ENCODE measurements at places on chromosomes 11 and 22.

DNA sequence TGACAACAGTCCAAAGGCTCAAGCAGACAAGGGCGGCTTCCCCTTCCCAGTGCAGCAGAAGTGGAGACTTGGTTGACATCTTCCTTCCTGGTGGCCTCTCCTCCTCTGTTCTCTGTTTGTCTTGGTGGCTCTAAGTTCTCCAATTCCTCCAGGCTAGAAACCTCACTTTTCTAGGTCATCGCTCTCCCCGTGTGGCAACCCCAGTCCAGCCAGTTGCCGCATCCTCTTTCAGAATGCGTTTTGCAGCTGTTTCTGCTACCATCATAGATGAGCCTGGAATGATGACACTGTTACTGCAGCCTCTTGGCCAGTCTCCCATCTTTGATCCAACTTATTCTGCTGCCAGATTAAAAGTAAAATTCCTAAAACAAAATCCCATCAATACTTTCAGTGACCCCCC, 201.5 kb downstream of the TRIM29 start:
- DNase-seq, result no peak

DNA sequence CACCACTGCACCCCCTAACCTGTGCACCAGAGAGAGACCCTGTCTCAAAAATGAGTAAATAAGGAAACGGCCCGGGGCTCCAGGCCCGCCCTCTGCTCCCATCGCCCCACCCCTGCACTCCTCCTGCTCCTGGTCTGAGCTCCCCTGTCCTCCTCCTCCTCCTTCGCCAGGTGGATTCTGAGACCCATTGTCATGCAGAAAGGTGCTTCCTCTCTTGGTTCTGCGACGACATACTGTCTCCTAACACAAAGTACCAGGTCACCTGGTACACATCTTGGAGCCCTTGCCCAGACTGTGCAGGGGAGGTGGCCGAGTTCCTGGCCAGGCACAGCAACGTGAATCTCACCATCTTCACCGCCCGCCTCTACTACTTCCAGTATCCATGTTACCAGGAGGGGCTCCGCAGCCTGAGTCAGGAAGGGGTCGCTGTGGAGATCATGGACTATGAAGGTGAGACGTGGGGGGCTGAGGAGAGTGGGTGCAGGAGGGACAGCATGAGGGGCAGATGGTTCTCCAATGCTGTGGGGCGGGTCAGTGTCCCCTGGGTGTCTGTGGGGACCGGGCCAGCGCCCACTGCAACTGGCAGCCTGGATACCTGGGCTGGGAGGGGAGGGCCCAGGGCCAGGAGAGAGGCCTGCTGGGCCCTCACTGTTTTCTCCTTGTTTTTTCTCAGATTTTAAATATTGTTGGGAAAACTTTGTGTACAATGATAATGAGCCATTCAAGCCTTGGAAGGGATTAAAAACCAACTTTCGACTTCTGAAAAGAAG, 3.1 kb upstream of the APOBEC3D start:
- no peak for DNase-seq

DNA sequence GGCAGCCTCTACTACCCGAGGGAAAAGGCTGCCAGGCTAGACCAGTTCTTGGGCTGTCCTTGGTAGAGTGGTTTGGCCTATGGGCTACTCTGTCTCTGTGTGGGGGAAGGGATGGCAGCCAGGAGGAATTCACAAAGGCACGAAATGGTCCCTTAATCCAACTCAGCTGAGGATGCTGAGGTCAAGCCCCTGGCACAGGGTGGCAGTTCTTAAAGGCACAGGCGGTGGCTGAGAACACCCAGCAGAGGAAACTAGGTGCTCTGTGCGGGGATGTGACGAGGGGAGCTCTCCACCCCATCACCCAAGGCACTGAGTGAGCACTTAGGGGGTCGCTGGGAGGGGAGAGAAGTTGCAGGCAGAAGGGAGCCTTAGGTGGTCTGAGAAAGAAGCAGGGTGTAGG, at the start of gene MFRP:
TSS of gene MFRP (minus strand) at position 101 of the 400 bp plus-strand sequence. CDS start 192 bp downstream, outside the sequence.
- no peak for DNase-seq

GRCh38 chr22:25815561-25815960, 73.6 kb downstream of the MYO18B start:
- DNase-seq, result no peak

DNA sequence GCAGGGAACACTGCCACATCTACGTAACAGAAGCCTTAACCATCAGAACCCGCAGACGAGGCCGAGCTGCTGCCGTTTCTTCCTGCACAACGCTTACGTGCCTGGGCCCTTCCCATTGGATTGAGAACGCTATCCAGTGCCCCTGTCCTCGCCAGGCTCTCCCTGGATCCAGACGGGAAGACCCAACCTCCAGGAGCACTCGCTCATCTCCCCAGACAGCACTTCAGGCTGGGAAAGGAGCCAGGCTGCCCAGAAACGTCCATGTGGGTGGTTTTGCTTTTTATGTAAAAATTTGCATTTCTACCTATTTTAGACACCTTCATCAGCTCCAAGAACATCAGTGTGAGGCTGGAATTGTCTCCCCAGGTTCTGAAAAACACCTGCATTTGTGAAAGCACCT, 7.3 kb upstream of the CRYBB3 start:
- DNase-seq, result no peak

- no peak for DNase-seq
Observed at GRCh38 chr11:109037856-109038780, 373.2 kb downstream of the DDX10 start.

GRCh38 chr11:122656073-122656630, 630 bp downstream of the UBASH3B start:
- DNase-seq, result peak; percentile 45

- no peak for DNase-seq
Observed at GRCh38 chr11:15551901-15552851, 437.5 kb downstream of the INSC start.

DNA sequence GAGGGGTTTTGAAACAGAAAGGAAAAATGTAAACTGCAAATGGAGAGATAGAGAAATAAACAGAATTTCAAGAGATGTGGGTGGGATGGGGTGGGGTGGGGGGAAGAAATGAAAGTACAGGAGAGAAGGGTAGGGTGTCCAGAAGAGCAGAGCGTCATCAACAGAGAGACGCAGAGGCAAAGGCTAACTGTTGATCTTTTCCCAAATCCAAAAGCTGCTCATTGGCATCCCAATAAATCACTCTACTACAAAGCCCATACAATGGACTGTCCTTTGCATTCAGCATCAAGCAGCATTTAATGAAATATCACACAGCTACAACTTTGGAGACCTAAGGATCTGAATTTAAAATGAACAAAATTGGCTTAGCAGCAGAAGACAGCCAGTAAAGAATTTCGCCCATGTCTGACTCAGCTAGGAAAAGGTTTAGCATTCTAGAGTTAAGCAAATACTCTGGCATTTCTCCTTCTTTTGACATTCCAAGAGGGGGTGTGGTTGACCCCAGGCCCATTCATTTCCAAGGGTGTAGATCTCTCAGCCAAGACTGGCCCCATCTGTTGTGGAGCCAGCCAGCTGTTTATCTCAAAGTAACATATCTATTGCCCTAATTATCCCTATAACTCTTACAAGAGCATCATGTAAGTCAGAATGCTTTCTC, 1.5 kb downstream of the RAB30 start:
- no peak for DNase-seq

DNA sequence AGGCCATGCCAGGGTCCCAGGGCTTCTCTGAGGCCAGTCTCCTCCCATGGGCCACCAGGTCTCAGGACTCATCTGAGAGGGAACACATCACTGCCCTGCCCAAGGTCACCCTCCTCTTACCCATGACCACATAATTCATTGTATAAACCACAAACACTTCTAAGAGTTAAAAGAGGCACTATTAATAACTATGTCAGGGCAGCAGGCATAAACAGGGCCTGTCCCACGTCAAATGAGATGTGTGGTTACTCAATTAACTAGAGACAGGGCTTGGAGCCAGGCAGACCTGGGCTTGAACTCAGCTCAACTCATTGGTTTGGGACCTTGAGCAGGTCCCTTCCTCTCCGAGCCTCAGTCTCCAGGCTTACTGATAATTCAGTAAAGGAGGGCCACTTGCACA, 33.1 kb downstream of the ARAP1 start:
- DNase-seq, result no peak

DNA sequence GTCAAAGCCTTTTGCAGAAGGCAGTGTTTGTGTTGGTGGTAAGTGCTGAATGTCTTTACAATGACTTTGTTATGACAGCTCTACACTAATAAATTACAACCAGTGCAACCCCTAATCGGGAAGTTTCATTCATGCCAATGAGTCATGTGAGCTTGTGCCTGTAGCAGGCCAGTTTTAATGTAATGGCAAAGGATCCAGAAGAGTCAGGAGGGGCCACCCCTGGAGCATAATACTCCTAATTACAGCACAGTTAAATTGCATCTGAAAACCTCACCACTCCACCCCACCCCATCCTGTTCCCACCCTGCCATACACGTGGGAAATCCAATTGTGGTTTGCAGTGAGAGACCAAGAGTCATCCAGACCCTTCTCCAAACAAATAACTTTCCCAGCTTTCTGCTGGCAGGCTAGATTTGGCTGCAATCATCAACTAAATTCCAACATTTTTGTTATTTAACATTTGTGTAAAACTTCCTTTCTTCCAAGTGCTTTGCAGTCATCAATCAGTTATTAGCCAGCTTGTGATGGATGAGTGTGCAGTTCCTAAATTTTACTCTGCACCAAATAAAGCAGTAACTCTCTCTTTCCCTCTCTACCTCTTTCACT, 277.3 kb upstream of the FAT3 start:
- DNase-seq, result no peak

DNA sequence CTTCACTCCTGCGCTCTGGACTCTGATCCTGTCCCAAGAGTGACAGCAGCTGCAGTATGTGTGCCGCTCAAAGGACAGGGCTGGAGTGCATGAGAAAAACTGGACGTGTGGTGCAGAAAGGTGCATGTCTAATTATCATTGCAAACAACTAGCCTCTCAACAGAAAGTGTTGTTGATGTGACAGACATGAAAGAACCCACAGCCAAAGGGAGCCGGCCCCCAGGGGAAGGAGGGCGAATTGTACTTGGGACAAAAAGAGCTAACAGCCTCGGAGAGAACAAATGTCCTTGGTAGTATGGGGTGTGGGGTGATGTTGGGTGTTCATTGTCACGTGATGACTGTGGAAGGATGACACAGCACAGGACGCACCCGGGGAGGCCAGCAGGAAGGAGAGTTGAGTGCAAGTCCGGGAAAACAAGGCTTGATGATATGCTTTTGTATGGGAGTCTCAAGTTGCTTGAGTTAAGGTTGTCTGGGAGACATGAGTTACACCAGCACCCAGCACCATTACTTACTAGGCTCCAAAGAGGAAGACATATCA, 325.5 kb downstream of the NTM start:
- DNase-seq, result no peak

DNA sequence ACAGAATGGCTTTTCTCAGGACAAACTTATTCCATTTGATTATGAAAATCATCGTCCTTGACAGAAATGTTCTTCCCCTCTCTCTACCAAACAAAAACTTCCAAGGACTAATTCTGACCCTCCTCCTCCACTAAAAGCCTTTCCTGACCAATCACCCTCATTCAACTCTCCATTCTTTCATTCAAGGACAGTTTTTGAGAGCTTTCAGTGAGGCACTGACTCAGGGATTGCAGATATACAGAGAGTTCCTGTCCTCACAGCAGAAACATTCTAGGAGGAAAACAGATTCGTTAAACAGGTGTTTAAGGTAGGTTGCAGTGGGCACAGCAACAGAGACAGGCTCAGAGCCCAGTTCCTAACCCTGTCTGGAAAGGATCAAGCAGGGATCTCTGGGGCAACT, 41.5 kb downstream of the OR4D9 start:
- DNase-seq, result no peak

DNA sequence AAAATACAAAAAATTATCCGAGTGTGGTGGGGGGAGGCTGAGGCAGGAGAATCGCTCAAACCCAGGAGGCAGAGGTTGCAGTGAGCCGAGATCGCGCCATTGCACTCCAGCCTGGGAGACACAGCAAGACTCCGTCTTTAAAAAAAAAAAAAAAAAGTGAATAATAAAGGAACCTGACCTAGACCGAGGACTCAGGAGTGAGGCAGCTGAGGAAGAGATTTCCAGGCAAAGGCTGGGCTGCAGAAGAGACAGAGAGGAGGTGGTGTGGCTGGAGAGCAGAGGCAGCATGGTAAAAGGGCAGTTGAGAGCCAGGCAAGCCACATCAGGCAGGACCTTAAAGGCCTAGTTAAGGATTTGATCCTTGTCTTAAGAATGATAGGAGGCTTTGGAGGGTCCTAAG, 28.4 kb upstream of the SMCO4 start:
- no peak for DNase-seq

DNA sequence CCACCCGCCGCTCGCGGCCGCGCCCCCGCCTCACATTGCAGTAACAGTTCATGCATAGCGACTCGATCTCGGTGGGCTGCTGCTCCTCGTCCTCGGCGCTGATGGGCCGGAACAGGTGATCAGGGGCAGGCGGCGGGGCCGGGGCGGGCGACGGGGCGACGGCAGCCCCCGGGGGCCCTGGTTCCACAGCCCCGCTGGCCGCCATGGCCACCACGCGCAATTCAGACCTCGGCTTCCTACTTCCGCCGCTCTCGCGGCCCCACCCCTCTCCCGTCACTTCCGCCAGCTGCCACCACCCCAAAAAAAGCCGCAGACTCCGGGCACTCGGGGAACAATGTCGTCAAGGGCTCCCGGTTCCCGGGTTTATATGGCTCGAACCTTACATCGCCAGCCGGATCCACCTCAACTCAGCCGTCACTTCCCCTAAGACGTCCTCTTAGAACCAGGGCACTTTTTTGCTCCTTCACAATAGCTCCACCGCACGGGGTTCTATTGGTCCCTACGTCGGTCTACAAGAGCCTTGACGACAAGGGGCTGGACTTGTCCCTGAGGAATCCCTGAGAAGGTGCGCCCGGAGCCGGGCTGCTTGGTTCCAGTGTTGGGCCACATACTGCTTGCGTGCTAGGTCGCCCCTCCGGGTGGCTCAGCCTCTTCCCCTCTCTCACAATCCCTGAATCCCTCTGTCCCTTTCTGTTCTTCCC, at the start of gene ZPR1:
TSS of gene ZPR1 (minus strand) at position 238 of the 701 bp plus-strand sequence. CDS start at position 205, 33 bp downstream.
- peak; percentile 84 for DNase-seq

DNA sequence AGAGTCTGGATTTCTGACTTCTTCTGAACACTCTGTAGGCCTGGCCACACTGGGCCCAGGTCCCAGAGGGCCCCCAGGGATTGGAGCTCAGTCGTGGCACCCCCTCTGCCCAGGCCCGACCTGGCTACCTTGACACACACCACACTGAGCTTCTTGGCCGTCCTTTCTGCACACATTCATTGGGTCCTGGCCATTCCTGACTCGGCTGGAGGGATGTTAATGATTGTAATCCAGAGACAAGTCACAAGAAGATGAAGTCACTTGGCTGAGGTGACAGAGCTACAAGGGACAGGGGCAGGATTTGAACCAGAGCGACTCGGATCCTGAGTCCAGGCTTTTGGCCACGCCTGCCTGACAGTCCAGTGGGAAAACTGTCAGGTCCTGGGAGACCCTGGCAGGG, 23.9 kb upstream of the PDGFB start:
- DNase-seq, result no peak

GRCh38 chr11:15224466-15224865, 109.7 kb downstream of the INSC start:
- DNase-seq, result no peak

DNA sequence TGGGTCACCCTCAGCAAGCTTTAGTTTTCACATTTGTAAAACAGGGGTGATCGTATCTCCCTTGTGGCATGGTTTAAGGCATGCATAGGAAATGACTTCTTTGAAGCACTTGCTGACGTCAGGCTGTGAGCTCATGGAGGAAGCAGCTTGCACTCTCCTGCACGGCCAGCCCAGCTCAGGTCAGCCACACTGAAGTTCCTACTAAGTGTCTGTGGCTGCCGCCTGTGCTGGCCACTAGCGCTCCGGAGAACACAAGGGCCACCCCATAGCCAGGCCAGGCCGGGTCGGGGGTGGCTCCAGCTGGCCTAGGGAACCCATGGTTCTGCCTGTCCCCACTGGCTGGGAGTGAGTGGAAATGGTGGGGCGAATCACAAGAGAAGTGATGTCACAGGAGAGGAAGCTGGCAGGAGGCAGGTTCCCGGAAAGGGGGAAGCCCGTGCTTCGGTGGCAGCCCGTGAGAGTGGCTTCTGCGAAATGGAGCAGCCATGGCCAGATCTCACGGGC, 28.2 kb downstream of the KCTD17 start:
- peak; percentile 76 for DNase-seq
